Nephron progenitor cell (in vitro differentiated cells): ENCODE measurements at places on chromosomes 6 and 20.

GRCh38 chr6:111631903-111632460, 26.3 kb upstream of the TRAF3IP2 start:
- DNase-seq, result peak; percentile 54

DNA sequence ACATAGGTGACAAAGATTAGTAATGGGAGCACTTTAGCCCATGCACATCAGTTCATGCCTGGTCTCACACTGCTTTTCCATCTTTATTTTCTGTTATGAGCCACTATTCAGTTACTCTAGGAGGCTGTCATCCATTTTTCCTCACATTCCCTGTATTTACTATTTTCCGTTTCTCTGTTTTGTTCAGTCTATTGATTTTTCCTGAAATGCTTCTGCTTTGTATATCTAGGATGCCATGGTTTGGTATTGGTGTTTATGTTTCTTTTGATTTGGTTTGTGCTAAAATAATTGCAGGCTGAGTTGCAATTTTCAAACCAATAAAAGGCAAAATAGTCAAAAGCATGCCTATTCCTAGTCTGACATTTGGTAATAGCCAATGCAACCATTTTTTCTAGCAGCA, 28.9 kb upstream of the ZNF292 start:
- no peak for DNase-seq

GRCh38 chr6:47665112-47665511, 33.3 kb upstream of the ADGRF4 start:
- DNase-seq, result no peak

- no peak for DNase-seq
These were observed 226.5 kb upstream of the CITED2 start for GRCh38 chr6:139600919-139601475.

DNA sequence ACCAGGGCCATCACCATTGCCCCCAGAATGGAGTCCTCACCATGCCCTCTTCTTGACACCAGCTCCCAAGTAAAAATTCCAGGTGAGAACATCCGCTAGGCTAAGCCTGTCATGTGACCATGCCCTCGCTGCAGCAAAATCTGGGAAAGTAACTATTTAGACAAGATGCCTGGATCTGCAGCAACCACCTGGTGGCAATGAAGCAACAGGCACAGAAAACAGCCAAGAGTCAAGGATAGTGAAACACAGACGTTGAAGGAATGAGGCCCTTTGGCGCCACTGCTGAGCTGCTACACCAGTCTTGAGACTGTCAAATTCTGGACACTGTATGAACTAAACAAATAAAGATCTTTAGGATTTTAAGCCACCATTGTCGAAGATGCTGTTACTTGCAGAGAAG, 30.1 kb upstream of the TGM6 start:
- no peak for DNase-seq

DNA sequence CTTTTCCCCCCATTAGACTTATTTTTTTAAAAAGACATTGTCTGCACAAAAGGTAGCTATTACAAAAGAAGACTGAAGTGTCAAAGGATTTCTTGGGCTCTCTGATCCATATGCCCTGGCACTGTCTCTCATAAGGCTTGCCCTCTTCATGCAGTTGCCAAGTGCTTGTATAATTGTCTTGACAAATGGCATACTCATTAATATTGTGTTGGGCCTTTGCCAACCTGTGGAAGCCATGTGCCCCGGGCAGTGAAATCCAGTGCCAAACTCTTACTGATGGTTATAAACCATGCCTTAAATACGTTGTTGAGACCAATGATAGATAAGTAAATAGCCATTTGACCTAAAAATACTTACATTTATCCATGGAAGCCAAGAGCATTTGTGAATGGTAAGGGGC, 98.1 kb downstream of the FARS2 start:
- DNase-seq, result no peak

- DNase-seq, result no peak
These were observed 62.6 kb downstream of the TOX2 start for GRCh38 chr20:43977252-43977651.

DNA sequence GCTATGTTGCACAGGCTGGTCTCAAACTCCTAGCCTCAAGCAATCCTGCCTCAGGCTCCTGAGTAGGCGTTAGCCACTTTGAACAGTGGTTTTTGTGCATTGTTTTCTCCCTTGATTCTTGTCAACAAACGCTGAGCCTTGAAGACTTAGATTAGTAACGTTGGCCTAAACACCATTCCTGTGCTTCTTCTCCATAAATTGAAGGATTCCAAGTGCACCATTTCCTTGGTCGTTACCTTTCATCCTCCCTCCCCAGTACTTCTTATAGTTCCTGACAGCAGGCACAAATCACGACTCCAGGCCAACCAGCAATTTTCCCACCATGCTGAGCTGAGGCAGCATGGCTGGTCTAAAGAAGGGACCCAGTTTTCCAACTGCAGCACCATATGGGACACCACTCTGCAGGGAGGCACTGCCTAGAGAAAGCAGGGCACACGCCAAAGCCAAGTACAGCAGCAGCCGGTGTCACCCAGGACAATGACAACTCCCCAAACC, 8.9 kb downstream of the RPS10 start:
- no peak for DNase-seq

DNA sequence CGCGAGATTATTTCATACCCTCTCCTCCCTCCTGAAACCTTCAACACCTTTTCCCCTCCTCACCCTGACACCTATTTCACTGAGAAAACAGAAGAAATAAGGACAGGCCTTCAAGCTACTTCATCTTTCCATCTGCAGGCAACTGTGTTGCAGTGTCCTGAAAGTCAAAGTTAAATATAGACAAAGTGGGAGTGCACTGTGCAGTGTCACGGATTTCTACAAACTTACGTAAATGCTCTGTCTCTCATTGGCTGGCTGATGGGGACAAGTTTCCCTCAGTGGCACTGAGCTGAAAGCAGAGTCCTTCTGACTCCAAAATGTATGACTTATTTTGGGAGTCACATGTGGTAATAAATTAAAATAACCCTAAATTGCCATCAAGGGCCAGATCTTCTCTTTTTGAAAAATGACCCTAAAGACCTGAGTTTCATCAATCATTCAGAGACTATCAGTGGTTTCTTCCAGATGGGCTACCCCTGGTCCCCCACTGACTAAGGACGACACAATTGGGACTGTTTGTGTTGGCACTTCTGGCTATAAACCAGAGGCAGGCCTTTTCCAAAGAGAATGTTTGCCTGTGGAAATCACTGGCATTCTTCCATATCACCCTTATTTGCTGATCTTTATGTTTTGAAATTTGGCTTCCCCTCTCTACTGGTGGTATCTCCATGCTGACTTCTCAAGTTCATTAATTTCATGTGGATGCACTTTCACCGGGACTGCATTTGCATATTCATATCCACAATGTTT, 21.6 kb downstream of the ALDH8A1 start:
- DNase-seq, result no peak

- DNase-seq, result no peak
These were observed 55.4 kb upstream of the GATA5 start for GRCh38 chr20:62531046-62531838.

GRCh38 chr6:45746046-45746445, 269.6 kb downstream of the CLIC5 start:
- no peak for DNase-seq

DNA sequence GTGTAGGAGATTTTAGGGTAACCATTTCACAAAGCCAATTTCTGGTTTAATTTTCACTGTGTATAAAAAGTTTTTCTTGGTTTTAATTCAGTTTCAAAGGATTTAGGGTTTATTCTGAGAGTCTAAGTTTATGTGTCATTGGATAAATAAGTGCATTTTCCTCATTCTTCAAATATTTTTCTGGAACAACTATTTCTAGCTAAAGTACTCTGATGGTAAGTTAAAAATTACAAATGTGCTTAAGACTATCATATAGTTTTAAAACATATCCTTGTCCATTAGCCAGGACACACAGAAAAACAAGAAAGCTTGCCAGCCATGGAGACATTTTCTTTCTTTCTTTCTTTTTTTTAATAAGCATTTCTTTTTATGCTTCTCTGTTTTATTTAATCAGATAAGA, 333.0 kb downstream of the RFPL4B start:
- no peak for DNase-seq

- no peak for DNase-seq
These were observed 12.8 kb downstream of the GSTA1 start for GRCh38 chr6:52790861-52791260.

GRCh38 chr6:15870333-15871043, 207.7 kb upstream of the DTNBP1 start:
- no peak for DNase-seq

GRCh38 chr20:61730631-61731362, 334.9 kb downstream of the TAF4 start:
- DNase-seq, result no peak

DNA sequence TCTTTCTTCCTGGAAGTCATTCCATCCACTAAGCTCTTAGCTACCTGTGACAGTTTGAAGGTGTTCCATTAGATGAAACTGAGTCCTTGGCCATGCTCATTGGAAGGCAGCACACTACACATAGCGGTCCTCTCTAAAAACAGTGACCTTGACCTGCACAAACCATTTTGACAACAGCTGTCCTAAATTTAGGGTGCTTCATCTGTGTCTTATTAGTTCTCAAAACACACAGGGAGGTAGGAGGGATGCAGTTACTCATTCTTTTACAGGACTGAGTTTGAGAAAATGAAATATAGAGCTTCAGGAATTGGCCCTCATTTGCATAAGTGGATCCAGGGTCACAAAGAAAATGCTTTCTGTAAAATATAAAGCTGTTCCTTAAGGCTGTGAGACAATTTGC, 20.4 kb upstream of the MAP3K4 start:
- DNase-seq, result no peak

- peak; percentile 71 for DNase-seq
These were observed at the start of gene NFATC2 for GRCh38 chr20:51542571-51543421. TSS of gene NFATC2 (minus strand) at chr20:51542719. CDS start at chr20:51542499, 220 bp downstream.

DNA sequence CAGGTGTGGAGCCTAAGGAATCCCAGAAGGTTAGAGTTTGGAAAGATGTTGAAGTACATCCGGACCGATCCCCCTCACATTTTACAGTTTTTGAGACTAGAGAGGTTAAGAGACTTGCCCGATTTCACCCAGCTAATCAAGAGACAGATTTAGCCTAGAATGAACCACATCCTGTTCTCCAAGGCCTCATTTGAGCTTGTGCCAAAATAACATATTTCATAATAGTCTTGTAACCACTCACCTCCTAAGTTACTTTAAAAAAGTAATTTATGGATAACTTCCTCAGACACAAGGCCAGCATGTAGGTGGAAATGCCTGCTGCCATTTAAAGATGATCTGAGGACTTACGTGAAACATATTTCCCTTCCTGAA, 39.8 kb upstream of the ARHGAP18 start:
- DNase-seq, result no peak
